IPS-NIHi11 (cell line): ENCODE measurements at places on chromosomes 3 and 15.

GRCh38 chr15:83053151-83053550 lies 13.9 kb downstream of the BTBD1 start:
- no peak for DNase-seq

DNA sequence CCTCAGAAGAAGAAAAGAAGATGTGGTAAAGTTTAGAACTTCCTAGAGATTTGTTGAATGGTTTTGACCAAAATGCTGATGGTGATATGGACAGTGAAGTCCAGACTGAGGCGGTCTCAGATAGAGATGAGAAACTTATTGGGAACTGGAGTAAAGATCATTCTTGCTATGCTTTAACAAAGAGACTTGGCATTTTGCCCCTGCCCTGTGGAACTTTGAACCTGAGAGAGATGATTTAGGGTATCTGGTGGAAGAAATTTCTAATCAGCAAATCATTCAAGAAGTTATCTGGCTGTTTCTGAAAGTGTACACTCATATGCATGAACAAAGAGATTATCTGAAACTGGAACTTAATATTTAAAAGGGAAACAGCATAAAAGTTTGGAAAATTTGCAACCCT lies 505.2 kb downstream of the NSUN3 start:
- DNase-seq = no peak

GRCh38 chr3:42691816-42692666 lies 6.7 kb downstream of the KLHL40 start:
- DNase-seq = no peak

DNA sequence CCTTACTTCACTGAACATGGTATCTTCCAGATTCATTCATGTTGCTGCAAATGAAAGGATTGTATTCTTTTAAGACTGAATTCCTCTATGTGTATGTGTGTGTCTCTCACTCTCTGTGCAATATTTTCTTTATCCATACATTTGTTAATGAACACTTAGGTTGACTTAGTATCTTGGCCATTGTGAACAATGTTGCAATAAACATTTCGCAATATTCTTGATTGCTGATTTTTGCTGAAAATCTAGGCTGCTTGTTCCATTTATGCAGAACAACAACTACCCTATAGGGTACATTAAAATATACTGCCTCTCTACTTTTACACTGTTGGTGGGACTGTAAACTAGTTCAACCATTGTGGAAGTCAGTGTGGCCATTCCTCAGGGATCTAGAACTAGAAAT lies 732.4 kb downstream of the CADM2 start:
- no peak for DNase-seq

GRCh38 chr15:77075528-77075927 lies 4.6 kb upstream of the TSPAN3 start:
- DNase-seq = no peak

- no peak for DNase-seq
Observed at GRCh38 chr3:50982540-50983325, 308.0 kb downstream of the DOCK3 start.

- DNase-seq = no peak
Observed at GRCh38 chr3:170536712-170537111, 49.2 kb downstream of the SLC7A14 start.

DNA sequence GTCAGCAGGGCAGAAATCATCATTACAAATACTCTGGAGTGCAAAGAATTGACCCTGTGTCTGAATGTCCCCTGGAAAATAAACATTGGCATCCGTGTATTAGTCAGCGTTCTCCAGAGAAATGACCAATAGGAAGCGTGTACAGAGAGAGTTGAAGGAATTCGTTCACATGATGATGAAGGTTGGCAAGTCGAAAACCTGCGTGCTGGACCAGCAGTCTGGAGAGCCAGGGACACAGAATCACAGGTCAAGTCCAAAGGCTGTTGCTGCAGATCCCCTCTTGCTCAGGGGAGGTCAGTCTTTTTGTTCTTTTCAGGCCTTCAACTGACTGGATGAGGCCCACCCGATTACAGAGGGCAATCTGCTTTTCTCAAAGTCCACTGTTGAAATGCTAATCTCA lies 16.6 kb downstream of the GP9 start:
- DNase-seq = no peak

GRCh38 chr3:47413751-47414150 lies 32.9 kb downstream of the PTPN23 start:
- DNase-seq = no peak

DNA sequence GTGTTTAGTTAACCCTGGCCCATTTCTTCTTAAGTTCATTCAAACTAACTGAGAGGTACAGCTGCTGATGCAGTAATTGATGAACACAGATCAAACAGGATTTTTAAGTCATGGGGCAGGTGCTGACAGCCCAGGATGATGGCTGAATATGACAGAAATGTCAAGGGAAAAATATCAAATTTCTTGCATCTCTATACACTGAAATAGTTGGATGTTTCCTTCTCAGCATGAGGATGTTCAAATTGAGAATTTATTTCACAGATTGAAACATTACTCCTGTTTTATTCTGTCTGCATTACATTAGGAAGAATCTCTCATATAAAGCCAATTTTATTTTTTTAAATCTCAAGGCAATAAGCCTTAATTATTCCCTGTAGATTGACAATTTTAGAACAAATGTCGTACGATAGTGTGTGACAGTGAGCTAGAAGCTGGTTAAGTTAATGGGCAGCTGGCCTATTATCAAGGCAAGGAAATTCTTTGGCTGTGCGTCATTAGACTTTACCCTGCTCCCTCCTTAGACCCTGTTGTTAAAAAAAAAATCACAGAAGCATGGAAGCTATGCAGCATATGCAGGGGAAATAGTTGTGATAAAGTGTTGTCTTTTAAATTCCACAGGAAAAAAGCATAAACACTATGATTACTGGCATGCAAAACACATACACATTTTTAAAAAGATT lies 183.8 kb upstream of the KCNMB2 start:
- DNase-seq = peak; percentile 36

DNA sequence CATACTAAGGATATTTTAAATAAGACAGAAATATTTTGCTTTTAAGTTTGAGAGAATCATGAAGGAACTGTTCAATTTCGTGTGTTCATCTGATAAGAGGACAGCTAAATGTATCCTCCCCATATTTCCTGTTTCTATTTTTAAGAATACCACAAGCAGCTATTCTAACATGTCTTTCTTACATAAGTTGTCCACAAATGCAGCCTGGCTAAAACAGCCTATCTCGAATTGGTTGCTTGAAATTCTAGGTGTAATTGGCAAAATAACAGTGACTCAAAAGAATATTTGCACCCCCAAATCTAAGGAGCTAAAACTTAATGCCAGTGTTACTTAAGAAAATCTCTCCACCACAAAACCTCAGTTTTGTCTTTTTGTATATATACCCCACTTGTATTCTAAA lies 35.0 kb downstream of the BTLA start:
- no peak for DNase-seq

DNA sequence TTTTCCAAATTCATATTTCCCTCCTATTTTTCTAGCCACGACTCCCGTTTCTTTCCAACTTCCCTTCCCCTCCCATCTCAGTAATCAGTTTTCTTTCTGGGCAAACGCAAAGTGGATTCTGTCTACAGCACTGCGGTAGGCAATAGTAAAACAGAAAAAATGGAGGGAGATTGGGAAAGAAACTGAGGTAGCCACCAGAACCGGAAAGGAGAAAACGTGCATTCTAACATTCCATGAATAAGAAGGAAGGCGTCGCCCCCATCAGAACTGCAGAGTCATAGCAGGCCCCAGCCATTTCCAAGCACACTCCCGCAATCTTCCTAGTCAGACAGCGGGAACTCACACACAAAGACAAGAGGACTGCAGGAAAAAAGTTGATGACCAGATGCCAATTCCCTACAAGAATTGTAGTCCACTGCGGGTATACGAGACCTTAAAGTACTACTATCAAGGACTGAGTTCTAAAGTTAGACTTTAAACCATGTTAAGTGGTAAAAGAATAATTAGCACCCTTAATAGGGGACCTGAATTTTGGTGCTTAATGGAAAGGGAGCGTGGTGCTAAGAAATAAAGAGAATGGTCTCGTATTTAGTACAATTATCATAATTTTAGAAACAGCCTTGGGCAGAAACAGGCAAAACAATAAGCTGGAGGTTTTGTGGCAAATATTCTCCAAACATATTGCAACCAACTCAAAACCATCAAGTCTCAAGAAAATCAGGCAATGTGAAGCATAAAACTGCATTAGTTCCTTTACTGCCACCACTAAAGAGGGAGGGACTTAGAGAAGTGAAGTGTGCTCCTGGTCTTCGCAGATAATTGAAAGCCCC lies 1.4 kb downstream of the PFN2 start:
- DNase-seq = peak; percentile 52

DNA sequence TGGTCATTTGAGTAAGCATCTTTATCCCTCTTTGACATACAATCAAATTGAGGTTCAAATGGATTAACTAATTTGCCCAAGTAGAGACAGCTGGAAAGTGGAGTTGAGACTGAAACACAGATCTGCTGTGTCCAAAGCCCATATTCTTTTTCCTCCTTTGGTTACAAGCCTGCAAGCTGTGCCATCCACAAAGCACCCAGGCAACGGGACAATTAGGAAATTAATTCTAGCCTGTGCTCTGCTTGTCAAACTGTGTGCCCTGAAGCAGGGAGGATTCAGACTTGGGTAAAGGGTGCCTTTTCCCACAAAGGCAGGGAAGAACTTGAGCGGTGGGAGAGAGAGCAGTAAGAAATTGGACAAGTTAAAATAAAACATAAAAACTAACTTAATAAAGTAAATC lies 127.9 kb downstream of the DTWD1 start:
- no peak for DNase-seq

GRCh38 chr3:134594331-134594741 lies 56.5 kb downstream of the KY start:
- DNase-seq = no peak

- no peak for DNase-seq
Observed at GRCh38 chr3:50924638-50925037, 249.9 kb downstream of the DOCK3 start.

DNA sequence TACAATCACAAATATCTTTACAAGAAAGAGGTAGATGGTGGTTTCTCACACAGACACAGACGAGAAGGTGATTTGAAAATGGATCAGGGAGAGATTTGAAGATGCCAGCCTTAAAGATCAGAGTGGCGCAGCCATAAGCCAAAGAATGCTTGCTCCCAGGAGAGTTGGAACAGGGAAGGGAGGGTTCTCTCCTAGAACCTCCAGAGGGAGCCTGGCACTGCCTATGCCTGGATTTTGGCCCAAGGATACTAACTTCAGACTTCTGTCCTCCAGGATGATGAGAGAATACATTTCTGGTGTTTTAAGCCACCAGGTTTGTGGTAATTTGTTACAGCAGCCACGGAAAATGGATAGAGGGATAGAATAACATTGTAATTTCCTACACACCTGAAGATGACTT lies 279.1 kb downstream of the FAM43A start:
- DNase-seq = no peak

GRCh38 chr3:114619771-114620170 lies 325.9 kb downstream of the TIGIT start:
- DNase-seq = no peak

DNA sequence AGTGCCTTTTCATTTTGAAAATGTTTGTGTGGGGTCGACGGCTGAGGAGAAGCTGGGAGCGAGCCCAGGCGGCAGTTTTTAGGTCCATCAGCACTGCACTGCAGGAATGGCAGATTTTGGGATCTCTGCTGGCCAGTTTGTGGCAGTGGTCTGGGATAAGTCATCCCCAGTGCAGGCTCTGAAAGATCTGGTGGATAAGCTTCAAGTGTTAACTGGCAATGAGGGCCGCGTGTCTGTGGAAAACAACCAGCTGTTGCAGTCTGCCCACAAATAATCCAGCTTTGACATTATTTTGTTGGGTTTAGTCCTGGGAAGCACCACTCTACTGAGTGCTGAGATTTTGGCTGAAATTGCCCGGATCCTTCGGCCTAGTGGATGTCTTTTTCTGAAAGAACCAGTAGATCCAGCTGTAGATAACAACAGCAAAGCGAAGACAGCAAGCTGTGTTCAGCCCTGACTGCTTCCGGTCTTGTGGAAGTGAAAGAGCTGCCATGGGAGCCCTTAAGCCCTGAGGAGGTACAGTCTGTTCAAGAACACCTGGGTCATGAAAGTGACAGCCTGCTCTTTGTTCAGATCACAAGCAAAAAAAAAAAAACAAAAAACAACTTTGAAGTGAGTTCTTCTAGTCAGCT lies 13.1 kb upstream of the ANP32A start:
- DNase-seq = no peak

- no peak for DNase-seq
Observed at GRCh38 chr15:60626669-60627068, 147.7 kb upstream of the ICE2 start.

DNA sequence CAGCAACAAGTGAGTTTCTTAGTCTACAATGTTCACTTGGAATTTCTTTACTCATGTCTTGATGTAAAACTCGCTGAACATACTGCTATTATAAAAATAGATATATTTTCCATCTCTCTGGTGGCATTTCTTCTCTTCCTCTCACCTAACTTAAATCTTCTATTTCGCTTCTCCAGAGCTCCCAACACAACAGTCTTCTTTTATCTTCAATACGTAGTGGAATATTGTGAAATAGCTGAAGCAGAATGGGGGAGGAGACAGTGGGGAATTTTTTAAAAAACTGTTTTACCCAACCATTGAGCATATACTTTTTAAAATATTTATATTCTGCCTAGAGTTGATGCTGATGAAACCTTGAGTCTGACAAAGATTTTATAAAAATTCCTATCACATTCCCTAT lies 548.5 kb downstream of the RBMS3 start:
- no peak for DNase-seq

DNA sequence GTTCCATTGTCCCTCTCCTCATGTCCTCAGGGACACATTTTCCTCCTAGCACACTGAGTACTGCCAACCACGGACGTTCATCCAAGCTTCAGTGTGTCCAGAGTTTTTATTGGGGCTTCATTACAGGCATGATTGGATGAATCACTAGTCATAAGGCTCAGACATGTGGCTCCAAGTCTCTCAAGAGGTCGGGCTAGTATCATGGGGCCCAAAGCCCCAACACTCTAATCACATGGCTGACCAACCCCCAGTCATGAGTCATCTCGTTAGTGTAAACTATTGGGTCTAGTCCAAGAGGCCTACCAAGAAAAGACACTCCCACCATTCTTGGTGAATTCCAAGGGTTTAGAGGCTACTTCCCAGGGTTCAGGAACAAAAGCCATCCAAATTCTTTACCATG lies 4.4 kb downstream of the TERC start:
- DNase-seq = no peak

DNA sequence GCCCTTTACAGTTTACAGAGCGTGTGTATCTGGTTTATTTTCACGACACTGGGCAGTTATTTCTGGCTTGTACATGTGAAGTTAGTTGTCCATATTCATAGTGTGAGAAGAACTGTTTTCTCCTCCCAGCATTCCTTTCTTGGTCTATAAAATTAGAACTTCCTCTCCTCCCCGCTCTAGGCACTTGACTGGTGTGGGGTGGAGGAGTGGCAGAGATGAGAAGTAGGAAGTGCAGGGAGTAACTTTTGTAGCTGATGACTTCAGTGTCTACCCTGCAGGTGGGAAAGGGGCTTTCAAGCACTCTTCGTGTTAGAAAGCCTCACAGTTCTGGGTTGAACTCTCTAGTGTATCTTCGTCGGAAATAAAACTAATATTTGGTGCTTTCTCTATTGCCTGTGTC lies 13.4 kb downstream of the APOD start:
- DNase-seq = no peak
